ENCODE measurements at places on chromosomes 12 and 14.

DNA sequence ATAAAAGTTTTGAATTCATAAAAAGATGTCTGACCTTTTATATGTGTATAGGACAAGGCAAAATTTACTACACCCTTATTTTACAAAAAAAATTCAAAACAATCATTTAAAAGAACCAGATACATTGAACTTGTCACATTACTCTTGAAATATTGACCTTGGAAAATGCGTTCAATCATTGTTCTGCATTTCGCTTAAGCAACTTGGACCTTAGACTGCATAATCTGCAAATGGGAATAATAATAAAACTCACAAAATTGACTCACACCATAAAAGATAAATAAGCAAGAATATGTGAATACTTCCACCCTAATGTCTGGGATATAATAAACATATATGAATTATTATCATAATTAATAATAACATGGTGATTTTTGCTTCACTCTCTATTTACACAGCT is 69.4 kb upstream of the PTPRB start:
- no peak for DNase-seq

GRCh38 chr12:124241776-124242528 is 52.9 kb upstream of the RFLNA start:
- no peak for DNase-seq

DNA sequence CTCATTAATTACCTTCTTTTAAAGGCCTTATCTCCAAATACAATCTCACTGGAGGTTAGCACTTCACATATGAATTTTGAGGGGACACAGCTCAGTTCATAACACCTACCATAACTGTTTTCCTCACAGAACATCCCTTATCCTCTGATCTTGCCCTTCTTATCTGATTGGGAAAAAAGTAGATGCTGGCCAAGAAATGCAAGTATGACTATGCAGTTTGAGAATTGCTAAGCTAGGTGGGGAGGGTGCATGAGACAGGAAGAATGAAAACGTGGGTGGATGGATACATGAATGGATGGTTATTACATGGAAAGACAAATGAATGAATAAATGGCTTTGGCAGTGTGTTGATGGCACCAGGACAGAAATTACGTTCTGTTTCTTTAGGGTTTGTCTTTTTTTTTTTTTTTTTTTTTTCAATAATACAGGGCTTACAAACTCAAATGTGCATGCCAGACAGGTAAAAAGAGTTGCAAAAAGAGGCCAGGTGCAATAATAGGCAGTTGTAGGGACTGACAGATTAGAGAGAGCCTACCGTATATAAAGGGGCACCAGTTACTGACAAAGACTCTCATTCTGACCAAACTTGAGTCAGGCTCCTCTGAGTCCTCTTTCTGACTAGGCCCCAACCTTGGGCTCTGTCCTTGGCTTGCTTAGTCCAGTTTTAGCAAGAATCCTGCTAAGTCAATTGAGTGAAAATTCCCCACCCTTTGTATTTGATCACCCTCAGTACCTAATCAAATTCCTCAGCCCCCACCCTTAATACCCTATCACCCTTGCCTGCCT is 304.9 kb downstream of the ZFP36L1 start:
- no peak for DNase-seq

- no peak for DNase-seq
These were observed 3.0 kb downstream of the ACRBP start for GRCh38 chr12:6644257-6644596.

DNA sequence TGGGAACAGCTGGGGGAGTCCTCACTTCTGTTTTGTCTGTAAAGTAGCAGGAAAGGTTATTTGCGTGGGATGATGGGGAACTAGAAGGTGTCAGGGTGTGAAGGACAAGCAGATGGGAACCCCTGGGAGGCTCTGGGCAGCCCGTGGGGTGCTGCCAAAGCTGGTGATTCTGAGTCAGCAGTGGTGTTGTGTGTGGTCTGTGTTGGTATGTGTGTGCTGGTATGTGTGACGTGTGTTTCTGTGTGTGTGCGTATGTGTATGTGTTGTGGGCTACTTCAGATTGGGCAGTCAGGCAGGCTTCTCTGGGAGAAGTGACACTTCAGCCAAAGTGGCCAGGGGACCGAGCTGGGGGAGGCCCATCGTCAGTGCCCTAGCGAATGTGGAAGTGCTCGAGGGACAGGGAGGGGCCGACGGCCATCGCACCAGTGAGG is 15.3 kb upstream of the BDKRB2 start:
- no peak for DNase-seq

DNA sequence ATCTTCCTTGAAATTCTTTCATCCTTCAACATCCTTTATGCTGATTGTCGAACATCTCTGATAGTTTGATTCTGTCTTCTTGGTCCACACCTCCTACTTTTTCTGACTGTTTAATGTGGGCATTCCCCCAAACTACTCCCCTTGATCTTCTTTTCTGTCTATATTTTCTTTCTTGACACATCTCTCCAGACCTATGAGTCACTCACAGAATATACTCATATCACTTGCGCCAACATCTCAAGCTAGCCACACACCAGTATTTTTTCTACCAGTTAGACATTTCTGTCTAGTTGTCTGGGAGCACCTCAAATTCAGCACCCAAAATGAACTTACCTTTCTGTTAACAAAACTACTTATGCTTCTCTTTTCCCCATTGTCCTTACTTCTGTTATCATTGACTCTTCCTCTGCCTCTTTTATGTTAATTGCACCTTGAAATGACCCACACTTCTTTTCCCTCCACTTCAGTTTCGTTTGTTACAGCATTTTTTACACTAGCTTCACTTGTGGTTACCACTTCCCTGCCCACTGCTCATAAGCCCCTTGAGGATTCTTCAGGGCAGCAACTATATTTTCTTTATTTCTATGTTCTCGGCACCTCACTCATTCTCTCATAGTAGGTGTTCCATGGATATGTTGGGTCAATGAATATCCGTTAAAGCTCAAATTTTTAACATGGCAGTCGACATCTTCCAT is 33.5 kb downstream of the TSHR start:
- no peak for DNase-seq

DNA sequence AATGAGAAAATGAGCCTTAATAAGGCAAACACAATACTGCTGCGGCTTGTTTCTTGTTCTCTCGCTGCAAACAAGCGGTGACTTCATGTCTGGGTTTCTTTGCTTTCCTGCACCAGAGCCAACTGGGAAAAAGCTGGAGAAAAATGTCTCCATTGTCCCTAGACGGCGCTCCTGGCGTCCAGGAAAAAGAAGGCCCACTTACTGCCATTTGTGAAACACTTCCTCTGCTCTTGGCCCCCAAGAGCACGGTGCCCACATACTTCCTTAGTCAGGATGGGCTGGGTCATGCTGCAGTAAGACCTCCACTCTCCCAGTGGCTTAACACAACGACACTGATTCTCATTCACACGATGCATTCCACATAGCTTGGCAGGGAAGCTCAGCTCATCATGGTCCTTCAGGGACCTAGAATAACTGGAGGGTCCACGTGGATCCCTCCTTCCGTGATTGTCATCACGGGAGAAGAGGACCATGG is 86.0 kb upstream of the BCL11B start:
- no peak for DNase-seq

DNA sequence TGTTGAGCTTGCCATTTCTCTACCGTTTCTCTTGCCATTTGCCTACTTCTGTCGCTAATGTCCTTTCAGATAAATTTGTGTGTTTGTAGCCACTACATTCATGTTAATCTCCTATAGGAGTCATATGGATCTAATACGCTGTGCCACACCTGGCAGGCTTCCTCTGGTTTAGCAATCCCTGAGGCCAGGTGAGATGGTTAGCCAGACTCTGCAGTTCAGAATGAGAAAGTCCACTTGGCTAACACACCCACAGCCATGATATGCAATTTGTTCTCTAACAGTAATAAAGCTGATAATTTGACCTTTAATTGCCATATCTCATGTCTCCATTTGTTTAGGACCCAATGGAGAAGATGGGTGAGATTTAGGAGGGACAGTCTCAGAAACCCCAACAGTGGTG is 1261.6 kb upstream of the TMEM132C start:
- DNase-seq, result no peak

- no peak for DNase-seq
These were observed 130.1 kb upstream of the BMP4 start for GRCh38 chr14:54086767-54087166.

DNA sequence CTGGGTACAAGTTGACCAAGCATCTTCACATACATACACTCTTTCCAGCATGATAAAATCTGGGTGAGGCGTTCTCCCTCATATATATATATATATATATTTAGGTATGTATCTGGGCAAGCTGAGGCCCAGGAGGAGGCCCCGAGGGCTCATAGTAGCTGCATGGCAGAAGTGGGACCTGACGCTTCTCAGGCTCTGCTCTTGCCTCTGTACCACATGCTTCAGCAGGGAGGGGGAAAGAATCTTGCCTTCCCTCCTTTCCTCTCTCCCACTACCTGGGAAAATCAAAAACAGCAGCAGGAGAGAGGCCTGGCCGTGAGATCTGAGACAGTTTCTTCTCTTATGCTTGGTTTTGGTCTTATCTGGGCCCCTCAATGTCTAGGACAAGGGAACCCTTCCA is 9.2 kb downstream of the PPP1R1A start:
- no peak for DNase-seq

DNA sequence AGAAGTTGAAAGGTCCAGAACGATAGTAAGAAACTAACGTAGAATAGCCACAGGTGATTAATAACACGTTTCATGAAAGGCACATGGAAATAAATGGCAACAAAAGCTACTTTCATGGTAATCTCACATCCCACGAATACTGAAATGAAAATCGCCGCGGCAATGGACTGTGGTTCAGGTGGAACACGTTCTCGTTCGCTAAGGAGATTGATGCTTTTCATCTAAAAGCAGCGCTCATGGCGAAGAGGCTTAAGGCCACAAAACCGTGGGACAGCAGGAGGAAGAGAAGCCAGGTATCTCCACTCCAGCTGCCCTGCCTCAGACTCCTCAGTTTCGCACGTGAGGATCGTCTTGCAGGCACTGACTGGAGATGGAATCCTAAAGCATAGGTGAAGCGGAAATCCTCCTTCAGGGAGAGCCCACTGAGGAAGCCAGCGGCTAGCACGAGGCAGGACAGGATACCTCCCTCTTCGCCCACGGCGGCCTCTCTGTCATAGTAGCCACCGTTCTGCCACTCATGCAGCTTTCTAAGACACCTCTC is 696 bp upstream of the GPHN start:
- DNase-seq, result peak; percentile 84

DNA sequence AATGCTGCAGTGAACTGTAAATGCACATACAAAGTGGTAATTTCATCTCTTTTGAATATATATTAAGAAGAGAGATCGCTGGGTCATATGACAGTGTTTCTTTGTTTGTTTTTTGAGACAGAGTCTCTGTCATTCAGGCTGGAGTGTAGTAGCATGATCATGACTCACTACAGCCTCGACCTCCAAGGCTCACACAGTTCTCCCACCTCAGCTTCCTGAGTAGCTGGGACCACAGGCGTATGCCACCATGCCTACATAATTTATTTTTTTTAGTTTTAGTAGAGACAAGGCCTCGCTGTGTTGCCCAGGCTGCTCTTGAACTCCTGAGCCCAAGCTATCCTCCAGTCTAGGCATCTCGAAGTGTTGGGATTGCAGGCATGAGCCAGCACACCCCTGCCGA is 62.4 kb upstream of the ACSS3 start:
- no peak for DNase-seq

- DNase-seq, result no peak
These were observed 57.8 kb downstream of the ATG14 start for GRCh38 chr14:55353686-55354467.

GRCh38 chr14:50338587-50338986 is 26.5 kb downstream of the DMAC2L start:
- no peak for DNase-seq

GRCh38 chr12:57243521-57244311 is 7.3 kb downstream of the STAC3 start:
- DNase-seq, result peak; percentile 96

GRCh38 chr12:62267480-62267879 is 7.3 kb downstream of the USP15 start:
- no peak for DNase-seq

DNA sequence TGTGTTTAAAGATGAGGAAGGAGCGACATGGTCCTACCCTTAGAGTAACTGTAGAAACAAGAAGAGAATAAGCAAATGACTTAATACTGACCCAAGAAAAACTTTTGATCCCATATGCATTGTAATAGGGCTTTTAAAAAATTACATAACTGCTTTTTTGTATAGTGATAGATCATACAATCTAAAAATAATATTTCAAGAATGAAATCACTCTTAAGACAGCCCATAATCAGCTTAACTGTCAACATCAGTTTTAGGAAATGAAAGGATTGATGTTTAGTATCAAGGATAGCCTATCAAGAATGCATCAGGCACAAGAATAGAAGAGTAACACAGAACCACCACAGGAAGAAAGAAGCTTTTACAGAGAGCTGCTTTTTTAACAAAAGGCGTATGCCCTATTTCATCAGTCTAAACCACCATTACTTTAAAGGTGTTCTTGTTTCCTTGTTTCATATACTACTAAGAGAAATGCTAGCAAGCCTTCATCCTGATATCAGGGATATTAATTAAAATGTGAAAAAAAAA is 64.5 kb downstream of the MARK3 start:
- no peak for DNase-seq

DNA sequence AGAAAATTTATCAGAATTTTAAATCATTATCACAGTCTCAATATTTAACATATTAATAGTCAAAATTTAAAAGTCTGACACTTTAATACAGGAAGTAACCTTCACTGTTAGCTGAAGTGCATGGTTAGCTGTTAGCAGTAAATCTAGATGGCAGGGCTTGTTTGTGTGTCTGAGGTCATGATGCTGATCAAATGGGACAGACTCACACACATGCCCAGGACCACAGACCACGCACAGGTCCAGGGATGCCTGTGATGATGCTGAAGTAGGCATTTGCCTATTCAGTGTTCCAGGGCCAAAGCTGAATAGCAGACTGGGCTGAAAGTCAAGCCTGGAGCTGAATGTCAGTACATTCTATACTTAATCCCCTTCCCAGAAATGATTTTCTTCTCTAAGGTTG is 20.5 kb downstream of the FNTB start:
- DNase-seq, result no peak

GRCh38 chr12:67364228-67364627 is 95.1 kb downstream of the CAND1 start:
- no peak for DNase-seq

DNA sequence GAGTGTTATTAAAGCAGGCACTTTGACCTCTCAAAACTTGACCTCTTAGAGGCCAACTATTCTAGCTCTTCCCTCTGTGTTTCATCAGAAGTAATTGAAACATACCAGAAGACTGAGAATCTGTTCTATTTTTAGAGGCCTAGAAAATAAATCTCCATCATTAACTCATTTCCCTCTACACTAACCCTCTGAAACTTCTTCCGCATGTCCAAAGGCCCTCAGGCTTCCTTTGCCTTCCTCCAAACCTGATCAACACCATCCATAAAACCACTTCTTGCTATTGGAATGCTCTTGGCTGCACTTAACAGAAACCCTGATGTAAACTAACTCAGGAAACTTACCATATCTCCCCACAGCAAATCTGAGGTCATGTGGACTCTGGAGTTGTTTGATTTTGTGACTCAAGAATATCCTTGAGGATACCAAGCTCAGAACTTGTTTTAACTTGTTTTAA is 196.4 kb downstream of the RPAP3 start:
- DNase-seq, result no peak

GRCh38 chr14:47207617-47208016 is 467.8 kb downstream of the MDGA2 start:
- DNase-seq, result no peak

All from NCI-H82 (cell line).